ENCODE measurements at places on chromosomes 11 and 22. TPM values are rescaled to one million over a fixed set of nuclear protein-coding genes. Genes with fewer than 3 reads are reported as not detected.
A peak's percentile ranks its signal among the peaks of the same experiment; 100 is the strongest.

Gene NOX4
- total RNA-seq: 10.8 TPM

Gene MTA2
- total RNA-seq: 136 TPM

Gene ACR
- not detected for total RNA-seq

Gene CD248
- 19.5 TPM for total RNA-seq

Gene TPCN2
- 3.4 TPM for total RNA-seq

Gene OR8D1
- total RNA-seq: not detected

Gene CRYBB3
- total RNA-seq: not detected

Gene POU2AF1
- not detected for total RNA-seq

DNA sequence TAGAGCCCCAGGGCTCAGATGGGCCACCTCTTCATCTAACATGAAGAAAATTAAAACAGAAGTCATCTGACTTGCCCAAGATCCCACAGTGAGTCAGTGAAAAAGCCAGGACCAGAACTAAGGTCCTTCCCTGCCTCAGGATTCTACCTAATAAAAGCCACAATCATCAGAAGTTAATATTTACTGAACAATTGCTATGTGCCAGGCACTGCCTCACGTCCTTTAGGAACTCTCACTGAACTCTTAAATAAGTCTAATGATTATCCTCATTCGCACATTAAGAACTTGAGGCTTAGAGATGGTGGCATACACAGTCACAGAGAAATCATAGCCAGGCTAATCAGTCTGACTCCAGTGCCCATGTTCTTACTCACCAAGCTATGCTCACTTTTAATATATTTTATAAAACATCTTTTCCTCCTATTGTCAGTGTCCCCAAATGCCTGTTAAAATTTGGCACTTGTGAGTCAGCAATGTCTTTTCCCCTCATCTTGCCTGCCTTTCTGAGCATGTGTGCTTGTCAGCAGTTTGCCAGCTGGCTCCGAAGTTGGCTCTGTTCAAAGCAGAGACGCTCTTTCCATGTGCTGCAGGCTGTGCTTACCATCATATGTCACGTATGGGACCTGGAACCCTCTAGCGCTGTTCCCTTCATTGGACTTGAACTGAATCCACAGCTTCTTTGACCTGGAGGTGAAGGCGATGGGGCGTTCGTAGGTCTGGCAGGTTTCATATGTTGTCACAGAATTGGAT is 21.5 kb upstream of the NRIP3 start:
- DNase-seq: no peak
- H3K27me3 ChIP-seq: peaks cover 2% of the 10 kb centered on the region
- no peak overlapping the region for H3K27ac ChIP-seq
- H3K36me3 ChIP-seq: no peaks in the 10 kb centered on the region
- no peaks in the 10 kb centered on the region for H3K4me1 ChIP-seq

DNA sequence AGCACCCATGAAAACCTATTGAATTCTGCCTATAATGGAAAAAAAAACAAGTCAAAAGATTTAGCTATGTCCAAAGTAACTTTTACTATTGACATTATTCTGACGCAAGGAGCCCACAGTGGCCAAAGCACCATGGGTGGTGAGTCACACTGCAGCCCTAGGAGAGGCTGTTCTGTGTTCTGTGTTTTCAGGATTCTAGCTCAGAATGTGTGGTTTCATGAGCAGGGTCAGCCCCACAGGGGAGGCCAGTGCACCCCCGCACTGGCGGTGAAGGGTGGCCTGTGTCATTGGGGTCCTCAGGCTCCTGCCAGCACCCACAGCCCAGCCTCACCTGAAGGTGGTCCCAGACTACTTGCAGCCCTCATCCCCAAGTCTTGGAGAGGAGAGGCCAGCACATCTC is 112.2 kb downstream of the BRD1 start:
- no peaks in the 10 kb centered on the region for H3K4me1 ChIP-seq
- no peak for DNase-seq
- H3K27me3 ChIP-seq: no peaks in the 10 kb centered on the region
- no peak overlapping the region for H3K27ac ChIP-seq
- H3K4me3 ChIP-seq: no peak overlapping the region
- H3K36me3 ChIP-seq: no peaks in the 10 kb centered on the region

DNA sequence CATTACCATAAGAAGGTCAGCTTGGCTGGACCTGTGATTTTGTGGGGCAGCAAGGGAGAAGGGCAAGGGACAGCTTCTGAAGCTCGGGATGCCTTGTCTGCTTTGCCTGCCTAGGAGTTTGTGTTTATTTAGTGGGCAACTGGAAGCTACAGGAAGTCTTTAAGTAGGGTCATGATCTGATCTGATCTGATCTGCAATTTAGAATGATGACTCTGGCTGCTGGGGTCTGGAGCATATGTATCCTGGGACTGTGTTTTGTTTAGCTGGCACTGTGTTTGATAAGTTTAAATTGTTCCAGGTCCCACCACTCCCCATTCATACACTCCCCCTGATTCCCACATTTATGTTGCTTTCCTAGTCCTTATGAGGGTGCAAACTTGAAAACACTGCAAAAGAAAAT is 47.7 kb upstream of the HTATIP2 start:
- DNase-seq: no peak
- H3K27me3 ChIP-seq: no peaks in the 10 kb centered on the region
- H3K4me1 ChIP-seq: no peaks in the 10 kb centered on the region
- H3K36me3 ChIP-seq: no peaks in the 10 kb centered on the region
- no peak overlapping the region for H3K4me3 ChIP-seq
- H3K27ac ChIP-seq: no peak overlapping the region

GRCh38 chr22:25395468-25395867 is 169.0 kb upstream of the GRK3 start:
- no peak for DNase-seq
- H3K4me1 ChIP-seq: peaks cover 1% of the 10 kb centered on the region
- no peak overlapping the region for H3K27ac ChIP-seq
- H3K36me3 ChIP-seq: 0 out of 2 replicates have a peak, but pooled peaks cover 1% of the 10 kb centered on the region

DNA sequence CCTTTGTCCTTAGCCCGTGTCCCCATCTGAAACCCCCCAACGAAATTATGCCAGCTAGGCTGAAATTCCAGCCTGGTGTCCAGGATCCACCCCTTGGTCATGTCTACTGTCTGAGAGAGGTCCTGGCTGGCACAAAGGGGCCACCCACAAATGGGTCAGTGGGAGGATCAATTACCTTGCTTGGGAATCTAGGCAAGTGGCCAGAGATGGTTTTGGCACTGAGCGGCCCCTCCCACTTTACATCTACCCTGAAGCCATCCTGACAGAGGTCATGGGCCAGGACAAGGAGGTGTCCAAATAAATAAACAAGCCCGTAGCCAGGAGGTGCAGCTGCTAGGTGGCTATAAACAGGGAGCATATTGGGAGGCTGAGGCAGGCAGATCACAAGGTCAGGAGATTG is 311.5 kb downstream of the MN1 start:
- DNase-seq: no peak
- no peak overlapping the region for H3K27ac ChIP-seq
- H3K36me3 ChIP-seq: no peaks in the 10 kb centered on the region
- H3K27me3 ChIP-seq: peaks cover 13% of the 10 kb centered on the region
- no peak overlapping the region for H3K4me3 ChIP-seq

DNA sequence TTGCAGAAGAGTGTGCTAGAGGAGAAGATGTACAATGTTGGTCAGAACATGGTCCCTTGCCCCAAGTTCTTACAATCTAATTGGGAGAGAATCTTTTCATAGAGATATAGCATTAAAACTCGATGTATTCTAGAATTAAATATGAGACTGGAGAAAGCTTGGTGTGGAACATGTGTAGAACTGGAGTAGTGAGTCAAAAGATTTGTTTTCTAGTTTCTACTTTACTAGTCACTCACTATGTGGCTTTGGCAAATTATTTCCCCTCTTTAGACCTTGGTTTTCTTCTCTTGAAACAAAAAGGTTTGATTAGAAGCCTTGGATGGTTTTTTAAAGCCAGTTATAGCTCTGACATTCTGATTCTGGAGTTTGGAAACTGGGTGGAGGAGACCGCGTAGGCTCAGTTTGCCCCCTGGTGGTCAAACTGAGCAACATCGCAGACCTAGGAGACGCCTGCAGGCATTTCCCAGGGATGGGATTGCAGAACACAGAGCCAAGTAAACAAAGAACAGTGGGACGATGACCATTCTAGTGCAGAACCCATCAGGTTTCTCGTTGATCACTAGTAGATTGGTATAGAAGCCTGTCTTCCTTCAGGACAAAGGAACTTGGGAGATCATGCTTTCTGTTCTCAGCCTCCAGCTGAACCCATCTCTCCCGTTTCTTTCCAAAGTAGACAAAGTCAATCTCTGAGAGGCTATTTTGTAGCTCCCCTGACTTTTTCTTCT is 8.5 kb upstream of the CHRDL2 start:
- peaks cover 4% of the 10 kb centered on the region for H3K27me3 ChIP-seq
- H3K27ac ChIP-seq: no peak overlapping the region
- H3K36me3 ChIP-seq: no peaks in the 10 kb centered on the region
- peak; percentile 73 for DNase-seq
- H3K4me3 ChIP-seq: no peak overlapping the region
- peaks cover 8% of the 10 kb centered on the region for H3K4me1 ChIP-seq

- no peaks in the 10 kb centered on the region for H3K36me3 ChIP-seq
- H3K27ac ChIP-seq: no peak overlapping the region
- DNase-seq: no peak
- H3K4me1 ChIP-seq: no peaks in the 10 kb centered on the region
These were observed 140.9 kb upstream of the MTNR1B start for GRCh38 chr11:92828556-92828955.

DNA sequence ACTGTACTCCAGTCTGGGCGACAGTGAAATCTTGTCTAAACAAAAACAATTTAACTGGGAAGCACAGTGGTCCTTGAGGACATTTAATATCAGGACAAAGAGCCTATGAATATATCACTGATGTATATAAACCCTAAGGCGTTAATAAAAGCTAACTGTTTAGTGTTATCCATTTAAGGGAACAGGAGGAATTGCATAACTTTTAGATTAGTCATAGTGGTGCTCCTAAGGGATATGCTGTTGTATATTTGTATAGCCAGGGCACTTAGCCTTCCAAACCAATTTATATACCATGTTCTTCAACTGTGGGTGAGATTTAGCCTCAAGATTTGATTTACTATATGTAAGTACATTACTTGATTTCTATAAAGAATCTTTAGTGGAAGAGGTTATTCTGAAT is 3.0 kb upstream of the CHEK1 start:
- H3K27me3 ChIP-seq: no peaks in the 10 kb centered on the region
- DNase-seq: peak; percentile 77
- peaks cover 8% of the 10 kb centered on the region for H3K4me1 ChIP-seq

DNA sequence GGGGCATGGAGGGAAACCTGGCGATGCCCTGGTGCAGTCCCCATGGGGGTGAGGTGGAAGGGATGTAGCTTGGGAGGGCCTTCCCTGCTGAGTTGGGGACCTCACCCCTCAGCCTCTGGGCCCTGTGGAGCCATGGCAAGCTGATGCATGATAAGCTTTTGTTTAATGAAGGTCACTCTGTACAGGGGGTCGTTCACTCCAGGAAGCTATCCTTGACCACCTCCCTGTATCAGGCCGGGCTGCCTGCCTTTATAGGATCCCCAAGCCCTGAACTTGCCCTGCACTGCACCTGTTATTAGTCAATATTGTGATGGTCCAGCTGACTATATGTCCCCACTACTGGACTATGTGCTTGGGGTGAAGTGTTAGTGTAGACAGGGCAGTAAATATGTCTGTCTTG is 49.7 kb upstream of the MYEOV start:
- H3K36me3 ChIP-seq: no peaks in the 10 kb centered on the region
- H3K27ac ChIP-seq: no peak overlapping the region
- H3K4me3 ChIP-seq: no peak overlapping the region
- peaks cover 6% of the 10 kb centered on the region for H3K27me3 ChIP-seq
- DNase-seq: no peak

GRCh38 chr11:87223816-87224215 is 186.1 kb downstream of the TMEM135 start:
- no peaks in the 10 kb centered on the region for H3K27me3 ChIP-seq
- DNase-seq: peak; percentile 8
- no peaks in the 10 kb centered on the region for H3K4me1 ChIP-seq
- no peak overlapping the region for H3K4me3 ChIP-seq

GRCh38 chr11:126919147-126919823 is 81.3 kb downstream of the KIRREL3 start:
- H3K4me3 ChIP-seq: no peak overlapping the region
- no peaks in the 10 kb centered on the region for H3K27me3 ChIP-seq
- DNase-seq: no peak
- peaks cover 11% of the 10 kb centered on the region for H3K4me1 ChIP-seq

- DNase-seq: peak; percentile 77
- H3K4me1 ChIP-seq: 0 out of 2 replicates have a peak, but pooled peaks cover 2% of the 10 kb centered on the region
- H3K27me3 ChIP-seq: peaks cover 3% of the 10 kb centered on the region
These were observed 27.2 kb upstream of the SMPD1 start for GRCh38 chr11:6362873-6363678.

DNA sequence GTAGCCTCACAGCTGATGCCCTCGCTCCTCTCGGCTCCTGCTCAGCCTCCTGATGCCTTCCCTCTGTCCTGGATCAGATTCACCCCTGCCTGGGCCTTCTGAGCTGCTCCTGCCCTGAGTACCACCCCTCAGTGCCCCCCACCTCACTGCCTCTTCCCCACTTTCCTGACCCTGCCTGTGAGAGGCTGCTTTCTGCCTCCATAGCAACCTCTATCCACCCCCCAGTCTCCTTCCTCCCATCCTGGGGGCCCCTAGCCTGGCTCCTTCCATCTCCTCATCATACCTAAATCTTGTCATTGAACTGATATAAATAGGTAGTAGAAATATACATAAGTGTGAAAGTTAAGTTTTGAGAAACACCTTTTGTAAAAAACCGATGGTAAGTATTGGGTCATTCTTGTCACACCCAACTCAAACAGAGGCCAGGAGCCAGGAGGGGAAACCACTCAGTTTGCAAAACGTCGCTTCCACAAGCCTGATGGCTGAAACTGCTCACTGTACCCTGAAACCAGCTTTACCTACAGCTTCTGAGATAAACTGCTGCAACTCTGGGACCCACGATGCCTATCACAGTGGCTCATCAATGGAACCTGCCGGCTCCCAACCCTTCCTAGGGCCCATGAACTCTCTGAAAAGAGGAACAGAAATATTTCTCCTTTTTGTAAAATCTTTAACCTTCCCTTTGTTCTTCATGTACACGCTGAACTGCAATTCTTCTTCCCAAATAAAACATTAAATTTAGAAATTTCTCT is 4.8 kb upstream of the APOBEC3H start:
- H3K36me3 ChIP-seq: no peaks in the 10 kb centered on the region
- H3K27ac ChIP-seq: no peak overlapping the region
- no peak for DNase-seq

Data from IMR-90 (cell line).